Fibroblast of pulmonary artery (primary cell): ENCODE measurements at places on chromosomes 1 and 21.

DNA sequence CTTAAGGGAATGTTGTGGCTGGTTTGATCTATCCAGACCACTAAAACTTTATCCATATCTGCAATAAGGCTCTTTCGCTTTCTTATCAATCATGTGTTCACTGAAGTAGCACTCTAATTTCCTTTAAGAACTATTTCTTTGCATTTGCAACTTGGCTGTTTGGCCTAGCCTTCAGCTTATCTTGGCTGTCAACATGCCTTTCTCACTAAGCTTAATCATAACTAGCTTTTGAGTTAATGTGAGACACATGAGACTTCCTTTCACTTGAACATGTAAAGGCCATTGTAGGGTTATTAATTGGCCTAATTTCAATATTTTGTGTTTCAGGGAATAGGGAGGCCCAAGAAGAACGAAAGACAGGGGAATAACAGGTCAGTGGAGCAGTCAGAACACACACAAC, 124.7 kb downstream of the TNFSF18 start:
- no peak for DNase-seq

- DNase-seq, result peak; percentile 47
Observed at GRCh38 chr1:206899717-206900116, 2.5 kb downstream of the IL24 start.

DNA sequence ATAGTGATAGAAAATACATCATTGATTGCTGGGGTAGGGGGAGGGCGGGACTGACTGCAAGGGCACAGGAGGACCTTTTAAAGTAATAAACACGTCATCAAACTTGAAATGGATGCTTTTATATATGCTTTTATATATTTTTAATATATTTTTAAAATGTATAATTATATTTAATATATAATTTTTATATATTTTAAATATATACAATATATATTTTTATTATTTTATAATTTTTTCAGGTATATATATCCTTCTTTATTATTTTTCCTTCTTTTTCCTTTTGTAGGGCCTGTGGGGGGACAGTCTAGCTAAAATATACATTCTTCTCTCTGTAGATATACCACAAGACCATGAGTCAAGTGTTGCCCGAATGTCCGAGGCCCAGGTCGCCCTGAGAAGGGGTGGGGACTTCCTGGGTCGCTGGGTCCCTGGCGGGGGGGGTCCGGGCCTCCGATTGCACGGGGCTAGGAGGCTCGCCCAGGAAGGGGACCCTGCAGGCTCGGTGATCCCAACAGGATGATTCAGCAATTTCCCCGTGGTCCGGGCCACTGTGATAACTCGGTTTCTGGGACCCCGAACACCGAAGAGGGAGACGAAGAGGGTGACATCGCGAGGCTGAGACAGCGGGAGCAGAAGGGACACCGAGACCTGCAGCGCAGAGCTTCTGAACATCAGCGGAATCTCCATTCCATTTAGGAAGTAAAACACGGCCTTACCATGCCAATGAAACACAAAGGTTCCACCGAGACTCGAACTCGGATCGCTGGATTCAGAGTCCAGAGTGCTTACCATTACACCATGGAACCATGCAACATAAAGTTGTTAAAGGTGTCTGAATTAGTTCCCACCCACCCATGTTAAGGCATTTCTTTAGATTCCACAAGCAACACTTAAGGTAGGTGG, 112.5 kb upstream of the NBPF11 start:
- peak; percentile 59 for DNase-seq

DNA sequence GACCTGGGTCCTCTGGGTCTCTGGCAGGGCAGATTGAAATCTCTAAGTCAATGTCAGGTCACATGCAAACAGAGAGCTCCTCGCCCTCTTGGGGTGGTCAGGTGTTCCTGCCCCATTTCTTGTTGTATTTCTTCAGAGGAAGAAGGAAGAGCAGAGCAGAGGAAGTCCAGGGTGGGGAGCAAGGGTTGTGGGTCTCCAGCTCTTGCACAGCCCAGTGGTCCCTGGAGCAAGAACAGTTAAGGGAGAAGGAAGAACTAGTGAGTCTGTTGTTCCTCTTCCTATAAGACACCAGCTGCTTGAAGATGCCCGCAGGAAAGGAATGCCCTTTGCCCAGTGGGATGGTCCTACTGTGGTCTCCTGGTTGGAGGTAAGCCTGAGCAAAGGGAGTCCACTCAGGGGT, 26.3 kb downstream of the MYOG start:
- DNase-seq, result no peak

- DNase-seq, result no peak
Observed at GRCh38 chr1:33320619-33321165, at the start of gene A3GALT2. Gene A3GALT2 (minus strand): TSS chr1:33321098. CDS start chr1:33321098, 0 bp downstream.

- DNase-seq, result no peak
Observed at GRCh38 chr1:7186382-7187111, 401.3 kb downstream of the CAMTA1 start.

DNA sequence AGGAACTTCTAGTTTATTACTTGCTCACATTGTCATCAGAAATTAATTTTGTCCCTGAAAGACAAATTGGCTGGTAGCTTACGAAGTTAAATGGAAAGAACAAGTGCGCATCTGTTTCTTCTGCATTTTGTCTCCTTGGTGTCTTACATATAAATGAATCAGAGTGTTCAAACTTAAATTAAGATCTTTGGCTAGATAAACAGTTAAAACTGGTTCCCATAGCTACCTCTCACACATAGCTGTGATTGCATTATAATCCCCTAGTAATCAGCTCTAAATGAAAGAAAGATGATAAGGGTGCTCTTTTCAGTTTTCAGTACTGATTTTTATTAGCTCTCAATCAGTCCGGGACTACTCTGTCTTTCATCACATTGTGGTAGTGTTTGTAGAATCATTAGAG, 124.2 kb upstream of the LMO4 start:
- no peak for DNase-seq

DNA sequence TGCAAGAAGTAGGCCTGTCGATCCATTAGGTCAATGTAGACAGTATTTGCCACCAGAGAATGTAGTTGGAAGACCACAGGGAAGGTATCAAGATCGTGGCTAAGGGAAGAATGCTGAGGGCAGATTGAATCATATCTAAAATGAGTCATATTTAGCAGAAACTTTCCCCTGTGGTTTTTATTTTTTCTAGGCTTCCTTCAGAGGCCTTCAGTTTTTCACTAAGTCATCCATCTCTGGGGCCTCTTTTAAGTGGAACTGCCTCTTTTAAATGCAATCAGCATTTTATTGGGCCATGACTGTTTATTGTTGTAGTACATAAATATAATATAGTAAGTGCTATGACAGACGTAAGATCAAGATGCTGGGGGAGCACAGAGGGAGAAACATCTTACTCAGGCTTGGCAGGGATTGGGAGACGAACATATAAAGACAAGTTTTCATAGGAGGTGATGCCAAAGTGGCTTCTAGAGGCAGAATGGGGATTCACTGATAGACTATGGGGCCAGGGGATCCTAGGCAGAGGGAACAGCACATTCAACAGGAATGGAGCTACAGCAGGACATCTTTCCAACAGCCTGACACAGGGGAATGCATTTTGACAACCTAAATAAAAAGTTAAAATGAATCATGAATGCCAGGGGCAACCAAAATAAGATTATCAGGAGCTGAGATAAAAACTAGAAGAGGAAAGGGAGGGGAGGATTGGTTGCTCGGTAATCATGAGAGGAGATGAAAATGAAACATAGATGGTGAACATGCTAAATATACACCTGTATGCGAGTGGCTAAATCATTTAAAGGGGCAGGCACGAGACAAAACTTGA, 20.1 kb downstream of the UBE2U start:
- DNase-seq, result peak; percentile 75

GRCh38 chr1:1470626-1471388, 758 bp upstream of the ATAD3B start:
- no peak for DNase-seq

DNA sequence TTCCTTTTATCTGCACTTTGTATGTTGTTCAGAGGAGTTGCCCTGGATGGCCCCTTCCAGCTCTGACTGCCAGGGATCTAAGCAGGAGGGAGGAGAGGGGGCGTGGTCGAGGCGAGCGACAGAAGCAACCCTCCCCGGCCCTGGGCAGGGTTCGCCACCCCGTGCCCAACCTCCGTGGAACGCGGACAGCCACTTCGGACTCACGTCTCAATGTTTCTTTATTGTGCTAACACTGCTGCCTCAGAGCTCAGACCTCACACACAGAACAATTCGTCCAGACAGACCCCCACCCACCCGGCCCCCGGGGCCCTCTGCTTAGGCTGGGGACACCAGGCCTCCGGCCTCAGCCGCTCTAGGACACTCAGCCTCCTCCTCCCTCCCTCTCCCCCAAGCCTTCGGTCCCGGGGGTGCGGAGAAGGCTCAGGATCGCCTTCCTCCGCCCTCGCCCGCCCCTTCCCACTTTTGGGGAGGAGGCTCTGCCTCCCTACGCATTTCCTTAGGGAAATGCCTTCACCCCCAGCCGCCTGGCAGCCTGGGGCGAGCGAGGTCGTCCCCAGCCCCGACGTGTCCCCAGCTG, 8.3 kb downstream of the VSIG8 start:
- peak; percentile 52 for DNase-seq

DNA sequence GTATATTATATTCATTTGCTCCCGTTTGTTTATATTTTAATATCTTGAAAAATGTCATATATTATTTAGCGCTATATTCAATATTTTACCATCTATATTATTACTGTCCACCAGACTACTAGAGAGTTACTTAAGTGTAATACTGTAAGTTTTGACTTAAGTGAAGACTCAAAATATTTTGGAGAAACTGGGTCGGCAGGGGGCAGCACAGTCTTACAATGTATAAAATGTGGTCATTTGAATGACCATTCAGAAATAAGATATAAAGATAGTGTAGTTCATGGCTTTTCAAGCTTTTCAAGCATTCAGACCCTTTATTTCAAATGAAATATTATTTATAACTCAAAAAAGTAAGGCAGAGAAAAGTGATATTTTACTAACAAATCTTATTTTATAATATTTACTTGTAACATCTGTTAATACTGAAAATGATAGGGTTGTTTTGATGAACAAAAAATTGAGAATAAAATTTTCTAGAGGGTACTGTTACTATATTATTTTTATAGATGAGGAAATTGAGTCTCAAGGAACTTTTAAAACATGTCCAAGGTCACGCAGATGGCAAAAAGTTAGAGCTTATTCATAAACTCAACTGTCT, 89.0 kb upstream of the SERTAD4 start:
- peak; percentile 82 for DNase-seq

DNA sequence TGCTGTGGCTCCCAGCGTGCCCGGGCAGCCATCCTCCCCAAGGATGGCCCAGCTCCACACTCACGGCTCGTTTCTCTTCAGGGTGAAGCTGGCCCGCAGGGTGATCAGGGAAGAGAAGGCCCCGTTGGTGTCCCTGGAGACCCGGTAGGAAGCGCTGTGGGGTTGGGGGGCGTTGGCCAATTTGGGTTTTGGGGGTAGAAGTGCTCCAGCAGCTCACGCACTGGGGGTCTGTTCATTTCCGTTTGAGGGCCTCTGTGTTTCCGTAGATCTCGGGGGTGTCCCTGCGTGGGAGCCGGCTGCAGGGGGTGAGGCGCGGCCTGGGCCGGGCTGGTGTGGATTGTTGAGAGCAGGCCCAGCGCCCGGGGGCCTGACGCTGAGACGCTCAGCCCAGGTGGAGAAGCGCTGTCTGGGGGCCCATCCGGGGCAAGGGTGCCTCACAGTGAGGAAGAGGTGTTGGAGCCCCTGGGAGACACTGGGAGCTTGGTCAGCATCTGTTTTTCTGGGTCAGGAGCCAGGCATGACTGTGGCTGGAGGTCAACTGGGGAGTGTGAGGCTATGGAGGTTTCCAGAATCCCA, 12.6 kb downstream of the COL6A1 start:
- DNase-seq, result no peak

- DNase-seq, result no peak
Observed at GRCh38 chr1:31768939-31769704, 5.0 kb upstream of the ADGRB2 start.

DNA sequence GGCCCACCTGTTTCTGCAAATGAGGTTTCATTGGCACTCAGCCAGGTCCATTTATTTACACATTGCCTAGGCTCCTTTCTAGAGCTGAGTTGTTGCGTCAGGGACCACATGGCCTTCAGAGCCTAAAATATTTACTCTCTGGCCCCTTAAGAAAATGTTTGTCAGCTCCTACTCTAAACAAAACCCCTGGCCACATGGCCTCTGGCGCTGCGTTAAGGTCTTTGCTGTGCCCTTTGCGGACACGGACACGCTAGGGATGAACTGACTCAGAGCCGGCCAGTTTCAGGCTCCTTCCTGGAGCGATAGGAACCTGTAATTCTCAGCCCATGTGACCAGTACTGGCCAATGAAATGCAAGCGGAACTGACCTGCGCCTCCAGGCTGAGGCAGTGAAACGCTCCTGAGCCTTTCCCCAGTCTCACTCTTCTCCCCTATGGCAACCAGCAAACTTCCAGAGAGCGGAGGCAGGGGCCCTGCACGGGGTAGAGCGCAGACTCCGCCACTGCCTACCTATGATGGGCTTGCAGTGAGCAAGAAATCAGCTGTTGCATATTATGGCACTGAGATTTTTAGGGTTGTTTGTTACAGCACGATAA, 160.3 kb downstream of the ETS2 start:
- DNase-seq, result no peak

DNA sequence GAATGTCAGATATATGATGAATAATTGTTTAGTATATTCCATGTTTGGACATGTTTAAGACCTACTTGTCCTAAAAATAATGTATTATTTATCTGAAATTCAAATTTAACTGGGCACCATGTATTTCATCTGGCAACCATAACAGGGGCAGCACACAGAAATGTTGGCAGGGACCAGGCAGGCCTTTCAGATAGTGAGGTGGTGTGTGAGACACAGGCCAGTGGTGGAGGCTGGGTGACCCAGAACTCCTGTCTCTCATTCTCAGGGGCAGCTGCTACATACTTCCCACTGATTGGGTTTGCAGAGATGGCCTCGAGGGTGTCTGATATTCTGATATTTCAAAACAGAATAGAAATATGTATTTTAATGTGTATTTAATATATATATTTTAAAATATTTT, 1.3 kb upstream of the FASLG start:
- DNase-seq, result no peak

DNA sequence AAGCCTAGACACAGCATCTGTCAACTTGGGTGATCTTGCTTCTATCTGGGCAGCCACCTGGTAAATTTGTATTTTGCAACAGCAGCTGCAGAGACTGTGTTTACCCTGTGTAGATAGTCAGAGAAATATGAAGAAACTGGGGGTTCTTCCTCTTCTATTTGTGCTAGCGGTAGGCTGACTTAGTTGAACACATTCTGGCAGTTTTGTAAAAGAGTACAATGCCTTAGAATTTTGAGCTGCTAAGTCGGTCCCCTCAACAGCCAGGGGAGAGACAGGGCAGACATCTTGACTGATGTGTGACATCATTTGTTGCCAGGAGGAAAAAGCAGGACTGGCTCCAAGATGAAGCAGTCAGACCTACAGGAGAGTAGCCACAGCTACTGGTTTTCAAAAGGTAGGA, 53.7 kb downstream of the KCNJ6 start:
- DNase-seq, result peak; percentile 39

GRCh38 chr1:173301507-173301906, 94.4 kb upstream of the TNFSF4 start:
- no peak for DNase-seq

GRCh38 chr1:112901387-112901786, 54.6 kb downstream of the SLC16A1 start:
- DNase-seq, result no peak
